ENCODE measurements at places on chromosomes 5 and 9.

- no peak for DNase-seq
These were observed 144.1 kb downstream of the ENTREP1 start for GRCh38 chr9:69469136-69469535.

- DNase-seq: no peak
These were observed 290.6 kb downstream of the FER start for GRCh38 chr5:109038209-109038840.

DNA sequence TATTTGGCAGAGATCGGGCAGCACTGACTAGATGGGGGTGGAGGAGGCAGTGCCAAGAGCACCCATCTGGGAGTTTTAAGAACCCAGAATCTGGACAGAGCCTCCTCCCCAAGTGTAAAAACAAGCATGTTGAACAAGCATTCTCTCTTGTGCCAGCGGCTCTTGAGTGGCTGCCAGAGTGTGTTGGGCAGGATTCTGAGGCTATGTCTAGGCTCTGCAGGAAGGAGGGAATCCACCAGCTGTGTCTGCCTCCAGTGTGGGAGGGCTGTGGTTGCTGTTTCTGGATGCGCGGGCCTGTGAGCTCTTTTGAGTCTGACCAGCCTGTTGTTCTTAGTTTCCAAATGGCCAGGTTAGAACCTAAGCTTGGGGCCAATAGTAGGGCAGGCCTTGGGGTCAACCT is 39.8 kb downstream of the HMCN2 start:
- no peak for DNase-seq

- DNase-seq: no peak
These were observed 12.0 kb downstream of the CTNNAL1 start for GRCh38 chr9:109001275-109001676.

DNA sequence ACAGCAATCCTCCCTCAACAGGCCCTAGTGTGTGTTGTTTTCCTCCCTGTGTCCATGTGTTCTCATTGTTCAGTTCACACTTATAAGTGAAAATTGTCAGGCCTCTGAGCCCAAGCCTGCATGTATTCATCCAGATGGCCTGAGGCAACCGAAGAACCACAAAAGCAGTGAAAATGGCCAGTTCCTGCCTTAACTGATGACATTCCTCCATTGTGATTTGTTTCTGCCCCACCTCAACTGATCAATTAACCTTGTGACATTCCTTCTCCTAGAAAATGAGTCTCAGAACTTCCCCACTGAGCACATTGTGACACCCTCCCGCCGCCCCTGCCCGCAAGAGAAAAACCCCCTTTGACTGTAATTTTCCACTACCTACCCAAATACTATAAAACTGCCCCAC is 17.4 kb upstream of the TRPC7 start:
- DNase-seq: no peak

- DNase-seq: no peak
These were observed 68.0 kb downstream of the ZNF608 start for GRCh38 chr5:124678468-124678867.

- no peak for DNase-seq
These were observed 92.6 kb downstream of the TLE4 start for GRCh38 chr9:79664375-79664831.

GRCh38 chr5:141003031-141003430 is 36.8 kb downstream of the PCDHAC2 start:
- DNase-seq: no peak

- DNase-seq: peak; percentile 63
These were observed 70.3 kb downstream of the FYB1 start for GRCh38 chr5:39148983-39149534.

DNA sequence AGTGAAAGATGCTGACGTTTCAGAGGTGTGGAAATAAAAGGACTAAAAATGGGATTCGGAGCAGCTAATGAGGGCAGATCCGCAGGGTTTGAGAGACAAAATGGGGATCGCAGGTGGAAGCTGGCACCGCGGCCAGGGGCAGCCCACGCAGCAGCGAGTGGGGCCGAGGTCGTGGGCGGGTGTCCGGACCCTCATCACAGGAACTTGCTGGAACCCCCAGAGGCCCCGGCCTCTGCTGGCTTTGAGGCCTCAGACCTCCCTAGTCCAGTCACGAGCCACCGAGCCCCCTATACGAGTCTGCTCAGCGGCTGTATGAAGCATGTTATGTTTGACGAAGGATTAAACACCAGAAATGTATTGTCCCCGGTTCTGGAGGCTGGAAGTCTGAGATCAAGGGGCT is 45.8 kb upstream of the FCN1 start:
- DNase-seq: no peak

DNA sequence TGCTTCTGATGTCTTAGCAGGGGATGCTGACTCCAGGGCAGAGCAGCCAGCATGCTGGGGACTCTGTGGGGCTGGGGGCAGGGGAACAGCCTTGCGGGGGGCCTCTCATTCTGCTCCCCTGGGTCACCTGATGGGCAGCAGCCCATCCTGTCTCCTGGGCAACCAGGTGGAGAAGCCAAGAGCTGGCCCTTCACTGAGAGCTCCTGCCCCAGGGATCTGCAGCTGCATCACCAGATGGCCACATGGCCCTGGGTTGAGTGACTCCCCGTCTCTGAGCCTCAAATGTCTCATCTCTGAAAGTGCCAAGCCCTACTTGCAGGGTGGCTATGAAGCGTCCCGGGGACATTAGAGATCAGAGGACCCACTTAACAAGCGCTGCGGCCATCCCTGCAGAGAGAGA is 49.1 kb downstream of the LRSAM1 start:
- no peak for DNase-seq

- DNase-seq: no peak
These were observed 103.4 kb downstream of the MED10 start for GRCh38 chr5:6274846-6275543.

GRCh38 chr9:77907585-77907984 is 124.0 kb downstream of the GNAQ start:
- no peak for DNase-seq

- DNase-seq: no peak
These were observed 94.8 kb downstream of the ARRDC3 start for GRCh38 chr5:91288118-91288916.

GRCh38 chr5:119269061-119269944 is 86.5 kb upstream of the TNFAIP8 start:
- DNase-seq: peak; percentile 59

DNA sequence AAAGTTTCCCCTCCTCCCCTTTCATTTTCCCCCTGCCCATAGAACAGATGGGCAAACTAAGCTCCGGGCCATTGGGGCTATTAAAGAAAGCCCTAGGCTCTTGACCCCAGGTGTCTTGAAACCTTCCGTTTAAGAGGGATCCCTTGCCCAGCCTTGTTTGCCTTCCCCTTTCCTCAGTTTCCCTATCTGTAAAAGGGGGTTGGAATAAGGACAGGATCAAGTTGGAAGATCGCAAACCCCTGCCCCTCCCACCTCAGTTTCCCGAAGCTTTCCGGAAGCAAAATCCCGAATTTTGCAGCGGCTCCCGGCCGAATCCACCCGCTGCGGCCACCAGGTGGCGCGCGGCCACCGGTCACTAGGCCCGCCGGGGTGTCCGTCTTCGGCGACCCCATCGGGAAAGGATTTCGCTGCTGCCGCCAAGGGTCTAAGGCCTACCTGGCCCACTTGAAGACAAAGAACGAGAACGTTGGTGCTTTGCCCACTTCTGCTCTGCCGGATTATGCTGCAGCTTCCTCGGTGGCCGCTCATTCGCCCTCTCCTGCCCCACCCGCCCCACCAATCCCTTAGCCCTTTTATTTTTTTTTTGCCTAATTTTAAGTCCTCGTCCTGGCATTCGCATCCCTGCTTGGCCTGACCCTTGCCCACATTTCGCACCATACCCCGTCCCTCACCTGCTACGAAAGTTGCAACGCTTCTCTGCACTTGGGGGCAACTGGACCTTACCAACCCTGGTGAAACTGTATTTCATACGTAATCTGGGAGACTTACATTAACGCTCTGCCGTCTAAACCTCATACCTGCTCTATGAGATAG is 962 bp upstream of the NR6A1 start:
- DNase-seq: peak; percentile 37

DNA sequence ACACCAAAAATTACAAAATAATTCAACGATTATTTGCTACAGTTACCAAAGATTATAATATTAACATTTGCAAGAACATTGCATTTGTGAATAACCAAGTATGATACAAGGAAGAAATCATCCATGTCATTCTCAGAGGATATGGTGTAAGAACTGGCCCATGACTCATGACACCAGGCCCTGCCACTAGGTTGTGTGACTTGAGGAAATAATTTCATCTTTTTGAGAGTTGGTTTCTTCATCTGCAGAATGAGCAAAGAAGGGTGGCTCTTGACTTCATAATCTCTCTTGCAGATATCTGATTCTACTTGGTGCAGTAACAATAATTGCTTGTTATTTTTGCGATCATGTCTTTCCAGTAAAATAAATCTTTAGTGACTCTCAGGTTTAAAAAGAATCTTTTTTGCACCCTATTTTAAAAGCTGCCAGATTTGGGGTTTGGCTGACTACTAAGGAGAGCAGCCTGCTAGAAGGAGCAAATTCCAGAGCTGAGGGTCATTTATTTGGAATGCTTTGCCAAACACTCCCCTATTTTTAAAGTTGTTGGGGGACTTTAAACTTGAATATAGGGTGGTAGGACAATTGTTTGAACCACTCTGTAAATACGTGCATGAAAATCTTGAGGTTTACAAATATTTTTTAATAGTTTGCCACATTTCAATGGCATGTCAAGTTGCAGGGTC is 23.5 kb downstream of the ITGA1 start:
- no peak for DNase-seq

GRCh38 chr9:34675048-34675714 is 12.7 kb upstream of the CCL27 start:
- DNase-seq: peak; percentile 57

DNA sequence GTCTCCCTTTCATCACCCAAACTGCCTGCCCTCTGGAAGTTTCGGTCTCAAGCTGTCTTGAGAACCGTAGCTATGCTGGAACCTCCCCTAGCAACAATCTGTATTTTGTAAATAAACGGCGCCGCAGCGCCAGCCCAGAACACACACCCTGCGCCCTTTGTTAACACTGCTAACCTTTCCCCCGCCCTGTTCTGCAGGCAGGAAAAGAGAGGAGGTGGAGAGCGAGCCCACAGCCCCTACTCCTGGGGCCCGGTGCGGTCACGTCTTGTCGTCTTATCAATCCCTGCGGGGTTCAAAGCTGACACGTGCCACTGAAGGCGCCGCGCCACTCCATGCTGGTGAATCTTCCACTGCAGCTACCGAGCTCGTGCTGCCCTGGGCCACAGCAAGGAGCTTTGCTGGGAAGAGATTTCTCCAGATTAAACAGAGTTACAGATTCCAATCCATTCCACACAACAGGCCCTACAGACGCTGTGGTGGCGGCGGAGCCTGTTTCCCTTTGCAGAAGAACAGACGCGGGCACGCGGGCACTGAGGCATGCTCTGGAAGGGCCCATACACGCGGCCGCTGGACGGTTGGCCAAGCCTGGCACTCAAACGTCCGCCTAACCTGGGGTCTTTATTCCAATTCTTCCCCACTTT is 25.3 kb downstream of the ZDHHC11B start:
- DNase-seq: peak; percentile 81

GRCh38 chr5:38077652-38078051 is 180.7 kb upstream of the EGFLAM start:
- no peak for DNase-seq

- DNase-seq: no peak
These were observed 7.6 kb upstream of the GPBP1 start for GRCh38 chr5:57166276-57166675.

- no peak for DNase-seq
These were observed 15.3 kb upstream of the F2RL2 start for GRCh38 chr5:76638479-76638878.

DNA sequence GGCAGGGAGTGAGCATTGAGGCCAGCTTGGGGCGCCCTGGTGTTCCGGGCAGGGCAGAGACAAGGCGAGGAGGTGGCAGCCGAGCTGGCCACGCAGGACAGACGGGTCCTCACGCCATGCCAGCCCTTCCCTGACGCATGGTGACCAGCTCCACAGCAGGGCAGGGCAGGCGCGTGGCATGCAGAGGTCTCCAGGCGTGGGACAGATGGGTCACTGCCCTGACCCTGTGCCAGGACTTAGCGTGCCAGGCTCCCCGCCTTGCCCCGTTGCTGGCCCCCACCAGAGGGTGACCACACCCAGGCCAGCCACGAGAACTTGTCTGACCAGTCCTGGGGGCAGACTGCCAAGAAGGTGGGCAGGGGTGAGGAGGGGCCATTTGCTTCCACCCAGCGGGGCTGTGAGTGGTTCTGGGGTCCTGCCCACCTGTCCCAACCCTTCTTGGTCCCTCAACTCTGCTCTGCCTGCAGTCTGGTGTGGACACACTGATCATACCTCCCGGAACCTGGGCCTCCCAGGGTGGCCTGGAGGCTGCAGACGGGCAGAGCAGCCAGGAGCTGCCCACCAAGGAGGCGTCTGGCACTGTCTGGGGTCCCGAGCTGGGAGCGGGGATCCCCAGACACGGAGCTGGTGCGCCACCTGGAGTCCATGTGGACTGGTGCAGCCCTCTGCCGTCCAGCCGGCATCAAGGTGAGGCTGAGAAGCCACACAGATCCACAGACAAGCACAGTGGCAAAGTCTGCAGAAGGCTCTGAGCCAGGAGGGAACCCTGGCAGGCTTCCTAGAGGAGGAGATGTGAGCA is at the start of gene RNF224:
RNF224 (plus strand) TSS at position 449 of the 799 bp plus-strand sequence. CDS start 834 bp downstream, outside the sequence.
- peak; percentile 84 for DNase-seq

DNA sequence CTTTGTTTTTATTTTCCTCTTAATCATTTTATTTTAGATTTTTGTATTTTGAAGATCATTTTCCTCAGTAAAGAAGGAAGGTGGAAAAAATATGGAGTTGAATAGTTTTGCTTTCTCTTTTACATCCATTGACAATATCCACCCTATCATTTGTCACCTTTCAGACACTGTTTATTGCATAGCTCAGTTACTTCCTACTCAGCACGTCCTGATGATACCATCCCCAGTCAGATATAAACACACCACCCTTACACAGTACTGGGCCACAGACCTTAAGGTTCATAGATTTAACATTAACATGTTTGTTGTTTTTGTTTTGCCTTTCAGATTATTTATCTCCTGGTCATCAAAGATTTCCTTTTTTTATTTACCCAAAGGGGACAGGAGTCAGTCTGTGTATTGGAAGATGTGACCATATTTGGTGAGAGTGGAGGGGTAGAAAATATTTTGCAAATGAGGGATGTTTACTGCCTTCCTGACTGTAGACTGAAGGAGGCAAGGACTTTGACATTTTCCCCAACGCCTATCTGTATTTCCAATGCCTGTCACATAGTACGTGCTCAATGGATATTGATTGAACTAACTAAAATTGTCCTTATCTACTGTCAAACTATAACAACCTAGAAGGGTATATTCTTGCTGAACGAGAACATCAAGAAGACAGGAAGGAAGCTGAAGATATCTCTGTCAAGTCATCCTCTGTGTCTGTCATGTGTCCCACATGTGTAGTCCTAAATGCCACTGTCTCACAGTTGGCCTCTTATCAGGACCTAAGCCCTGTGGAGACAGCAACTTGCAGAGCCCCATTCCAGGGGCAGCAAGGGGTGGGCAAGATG is 15.6 kb downstream of the STX17 start:
- DNase-seq: no peak

DNA sequence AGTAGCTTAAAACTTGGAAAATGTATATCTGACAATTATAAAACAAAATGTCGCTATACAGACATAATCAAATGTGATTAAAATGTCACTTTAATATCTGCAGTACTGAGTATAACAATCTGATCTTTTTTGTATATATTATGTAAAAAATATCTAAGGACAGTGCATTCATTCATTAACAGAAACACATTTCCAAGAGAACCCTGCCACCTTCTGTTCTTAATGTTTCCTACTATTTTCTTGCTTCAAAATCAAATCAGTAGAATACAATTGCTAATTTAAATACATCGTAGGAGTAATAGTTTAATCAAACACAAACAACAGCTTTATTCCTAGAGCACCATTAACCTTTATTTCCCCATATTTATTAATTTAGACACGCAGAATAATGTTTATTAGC is 142.6 kb upstream of the ST8SIA4 start:
- peak; percentile 29 for DNase-seq

GRCh38 chr9:95399261-95399660 is 81.8 kb upstream of the FANCC start:
- no peak for DNase-seq

Data from CD4-positive, alpha-beta T cell treated with Interleukin-21 for 1 hour (primary cell).